ENCODE measurements at places on chromosomes 12 and 14.

DNA sequence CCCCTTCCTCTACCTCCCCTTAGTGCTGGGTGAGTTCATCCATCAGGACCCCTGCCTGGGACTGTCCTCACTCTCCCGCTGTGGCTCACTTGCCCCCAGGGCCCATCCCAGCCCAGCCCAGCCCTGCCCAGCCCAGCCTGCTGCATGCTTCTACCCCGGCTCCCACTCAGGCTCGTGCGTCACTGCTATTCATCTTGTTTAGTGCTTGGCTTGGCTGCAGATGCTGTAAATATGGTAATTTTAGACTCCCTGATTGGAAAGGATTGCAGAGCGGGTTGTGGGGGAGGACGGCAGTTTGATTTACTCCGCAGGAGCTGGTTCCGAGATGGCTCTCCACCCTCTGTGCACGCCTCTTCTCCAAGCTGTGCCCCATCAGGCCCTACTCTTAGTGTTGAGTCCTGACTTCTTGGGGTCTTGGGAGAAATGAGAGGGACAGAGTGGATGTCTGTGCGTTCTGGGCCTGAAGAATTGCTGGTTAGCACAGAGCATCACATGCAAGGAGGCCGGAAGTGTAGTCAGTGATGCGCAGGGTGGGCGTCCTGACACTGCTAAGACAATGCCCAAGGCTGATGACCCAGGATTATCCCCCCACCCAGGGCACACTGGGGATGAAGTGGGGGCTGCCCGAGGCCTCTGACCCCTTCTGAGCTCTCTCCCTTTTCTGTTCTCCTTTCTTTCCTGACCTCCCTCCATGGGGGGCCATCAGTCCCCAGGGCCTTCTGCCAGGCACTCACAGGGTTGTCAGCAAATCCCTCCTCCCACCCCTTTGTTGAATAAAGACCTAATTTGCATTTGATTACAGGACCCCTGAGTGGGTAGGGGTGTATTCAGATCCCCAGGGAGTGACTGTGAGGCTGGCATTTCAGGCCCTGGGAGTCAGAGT, 244.4 kb downstream of the ZFP36L1 start:
- no peak for DNase-seq

GRCh38 chr12:110813285-110813684, 33.5 kb upstream of the CCDC63 start:
- DNase-seq: no peak

DNA sequence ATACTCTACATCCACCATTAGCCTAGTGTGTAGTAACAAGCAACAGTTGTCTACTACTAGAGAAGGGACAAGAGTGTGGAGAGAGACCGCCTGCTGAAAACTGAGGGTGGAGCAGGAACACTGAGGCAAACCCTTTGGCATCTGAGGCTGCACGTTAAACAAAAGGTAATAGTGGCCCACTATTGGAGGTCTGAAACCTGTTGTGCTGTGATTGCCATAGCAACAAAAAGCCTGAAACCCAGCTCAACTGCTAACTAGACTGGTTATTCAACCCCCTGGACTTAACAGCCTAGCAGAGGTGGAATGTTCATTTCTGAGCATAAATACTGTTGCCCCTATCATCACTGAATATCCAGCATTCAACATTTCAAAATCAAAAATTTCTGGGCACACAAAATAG, 43.0 kb downstream of the PPP4R4 start:
- no peak for DNase-seq

GRCh38 chr12:91139286-91139685, 28.0 kb upstream of the LUM start:
- no peak for DNase-seq

DNA sequence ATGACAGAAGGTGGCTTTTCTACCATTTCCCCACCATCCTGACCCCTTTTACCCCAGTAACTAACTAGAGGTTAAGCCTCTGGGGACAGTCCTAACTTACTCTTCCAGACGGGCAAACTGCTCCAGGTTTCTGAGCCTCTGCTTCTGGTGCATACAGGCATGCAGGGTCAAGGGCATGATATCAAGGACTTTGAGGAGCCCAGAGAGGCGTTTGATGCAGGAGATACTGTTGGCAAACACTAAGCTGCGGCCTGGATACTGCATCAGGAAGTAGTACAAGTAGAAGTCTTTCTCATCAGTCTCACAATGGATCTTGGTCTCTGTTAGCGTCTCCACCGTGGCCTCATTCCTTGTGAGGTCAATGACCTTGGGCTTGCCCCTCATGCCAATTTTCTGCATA, 21.0 kb downstream of the DDX24 start:
- DNase-seq: no peak

DNA sequence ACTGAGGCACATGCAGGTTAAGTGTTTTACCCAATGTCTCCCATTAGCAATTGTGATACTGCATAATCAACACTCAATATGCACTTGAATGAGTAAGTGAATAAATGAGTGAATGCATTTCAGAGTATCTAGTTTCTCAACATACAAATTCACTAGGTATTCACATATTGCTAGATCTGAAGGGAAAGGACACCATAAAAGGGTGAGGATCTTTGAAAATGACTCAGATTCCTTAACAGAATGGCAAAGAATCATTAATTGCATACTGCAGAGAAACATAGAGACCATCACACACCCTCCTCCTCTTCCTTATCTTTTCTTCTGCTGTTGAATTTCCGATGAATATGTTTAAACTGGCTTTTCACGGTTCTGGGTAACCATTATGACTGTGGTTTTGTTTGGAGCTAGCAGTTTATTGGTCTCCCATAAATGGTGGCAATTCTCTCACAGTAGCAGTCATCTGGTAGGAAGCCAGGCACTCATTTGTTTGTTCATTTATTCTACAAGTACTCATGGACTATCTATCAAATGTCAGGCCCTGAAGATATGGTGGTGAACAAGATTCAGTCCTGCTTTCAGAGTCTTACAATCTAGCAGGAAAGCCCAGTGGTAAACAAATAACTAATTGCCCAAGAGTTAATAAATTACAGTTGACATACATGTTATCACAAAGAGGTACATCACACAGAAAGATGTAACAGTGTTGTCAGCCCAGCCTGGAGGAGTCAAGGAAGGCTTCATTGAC, 70.2 kb downstream of the LLPH start:
- no peak for DNase-seq

GRCh38 chr14:103898711-103899110, 29.5 kb upstream of the TDRD9 start:
- no peak for DNase-seq

DNA sequence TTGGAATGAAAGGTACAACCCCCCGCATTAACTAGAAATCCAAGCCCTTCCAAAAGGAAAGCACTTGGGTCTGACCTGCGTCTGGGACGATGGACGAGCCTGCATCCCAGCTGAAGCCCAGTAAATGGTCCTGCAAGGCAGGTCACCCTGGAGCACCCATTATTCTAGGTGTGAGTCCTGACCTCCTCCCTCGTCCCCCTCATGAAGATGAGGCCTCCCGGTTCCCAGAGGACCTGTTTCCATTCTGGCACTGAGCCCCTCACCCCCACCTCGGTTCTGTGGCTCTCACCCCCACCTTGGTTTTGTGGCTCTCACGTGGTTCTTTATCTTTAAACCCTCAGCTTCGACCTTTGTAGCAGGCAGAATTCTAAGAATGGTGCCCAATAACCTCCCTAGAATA, 7.3 kb downstream of the IFI27 start:
- DNase-seq: no peak

DNA sequence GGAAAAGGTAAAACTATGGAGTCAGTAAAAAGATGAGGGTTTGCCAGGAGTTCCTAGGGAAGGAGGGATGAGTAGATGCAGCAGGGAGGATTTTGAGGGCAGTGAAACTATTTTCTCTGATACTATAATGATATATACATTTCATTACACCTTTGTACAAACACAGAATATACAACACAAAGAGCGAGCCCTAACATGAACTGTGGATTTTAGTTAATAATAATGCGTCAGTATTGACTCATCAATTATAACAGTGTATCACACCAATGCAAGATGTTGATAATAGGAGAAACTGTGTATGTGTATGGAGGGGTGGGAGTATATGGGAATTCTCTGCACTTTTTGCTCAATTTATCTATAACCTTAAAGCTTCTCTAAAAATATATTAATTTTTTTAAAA, 404.3 kb upstream of the NOVA1 start:
- no peak for DNase-seq

- DNase-seq: no peak
Measured at GRCh38 chr12:32450768-32451167, 51.4 kb downstream of the FGD4 start.

Data from NCI-H1694 (cell line).